ENCODE measurements at places on chromosomes 16 and 17.

DNA sequence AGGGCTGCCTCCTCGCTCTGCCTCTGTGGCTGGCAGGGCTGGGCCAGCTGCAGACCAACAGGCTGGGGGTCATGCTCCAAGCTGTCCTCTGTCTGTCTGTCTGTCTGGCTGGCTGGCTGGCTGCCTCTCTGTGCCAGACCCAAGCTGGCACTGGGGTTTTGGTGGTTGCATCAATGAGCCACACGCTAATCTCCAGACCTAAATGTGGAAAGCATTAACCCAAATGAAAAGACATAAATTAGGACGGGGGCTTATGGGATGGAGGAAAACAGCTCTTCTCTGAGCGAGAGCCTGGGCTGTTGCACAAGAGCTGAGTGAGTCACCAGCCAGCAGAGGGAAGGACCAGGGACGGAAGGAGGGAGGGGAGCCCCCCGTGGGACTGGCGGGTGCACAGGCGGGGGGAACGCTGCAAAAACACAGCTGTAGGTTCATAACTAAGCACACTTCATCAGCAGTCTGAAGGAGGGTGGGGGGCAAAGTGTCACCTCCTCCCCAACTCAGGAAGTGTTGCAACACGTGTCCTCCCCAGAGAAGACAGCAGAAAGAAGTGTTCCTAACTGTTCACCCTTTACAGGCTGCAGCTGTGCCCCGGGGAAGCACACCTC is 83.4 kb downstream of the GAS7 start:
- DNase-seq, result peak; percentile 70

DNA sequence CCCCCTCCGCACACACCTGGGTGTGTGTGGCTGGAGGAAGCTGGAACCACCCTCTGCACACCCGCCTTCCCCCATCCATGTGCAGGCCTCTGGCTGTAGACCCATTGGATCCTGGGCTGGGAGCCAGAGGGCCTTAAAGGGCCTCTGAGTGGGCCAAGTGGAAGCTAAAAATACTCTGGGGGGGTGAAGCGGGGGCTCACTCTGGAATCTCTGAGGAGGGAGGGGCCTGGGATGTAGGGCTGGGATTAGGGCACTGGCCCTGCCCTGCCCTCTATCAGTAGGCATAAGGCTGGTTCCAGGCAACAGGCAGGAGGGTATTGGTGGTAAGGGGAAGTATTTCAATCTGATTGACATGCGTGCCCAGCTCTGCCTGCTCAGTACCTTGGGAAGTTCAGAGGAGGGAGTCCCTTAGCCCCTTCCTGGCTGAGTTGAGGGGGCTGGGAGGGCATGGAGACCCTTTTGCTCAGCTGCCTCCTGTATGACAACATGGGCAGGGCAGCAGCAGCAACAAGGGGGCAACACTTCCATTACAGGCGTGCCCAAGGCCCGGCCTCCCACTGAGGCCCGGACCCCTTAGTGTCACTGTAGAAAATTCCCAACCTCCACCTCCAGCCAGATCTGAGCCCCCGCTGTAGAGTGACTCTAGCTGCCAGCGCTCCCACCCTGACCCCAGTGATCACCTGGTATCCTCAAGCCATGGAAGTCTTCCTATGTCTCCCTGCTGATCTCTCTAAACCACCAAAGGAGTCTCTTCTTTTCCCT is 5.2 kb downstream of the ITGA3 start:
- no peak for DNase-seq

DNA sequence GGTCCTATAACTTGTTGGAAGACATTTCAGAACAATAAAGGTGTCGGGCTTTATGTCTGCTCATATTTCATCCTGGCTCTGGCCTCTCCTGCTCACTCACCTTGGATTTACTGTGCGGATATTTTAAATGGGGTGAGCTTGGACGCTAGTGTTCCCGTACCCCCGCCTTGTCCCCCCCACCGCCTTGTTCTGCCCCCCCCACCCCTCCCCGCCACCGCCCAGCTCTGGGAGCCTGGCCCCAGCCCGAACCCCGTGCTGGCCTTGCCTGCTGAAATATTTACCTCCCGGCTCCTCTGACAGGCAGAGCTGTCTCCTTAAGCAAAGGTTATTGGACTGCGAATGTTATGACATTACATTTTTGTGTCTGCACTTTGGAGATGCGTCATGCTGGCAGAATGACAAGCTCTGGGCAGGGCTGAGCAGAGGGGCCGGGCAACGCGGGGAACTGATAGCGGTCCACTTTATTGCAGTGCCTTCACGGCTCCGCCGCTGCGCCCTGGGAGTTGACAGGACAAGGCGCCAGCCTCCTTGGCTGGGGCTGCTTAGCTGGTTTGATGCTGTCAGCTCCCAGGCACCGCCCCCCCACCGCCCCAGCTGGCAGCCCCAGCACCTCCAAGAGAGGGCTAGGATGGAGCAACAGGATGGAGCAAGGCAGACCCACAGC is 222.5 kb upstream of the GSE1 start:
- no peak for DNase-seq

GRCh38 chr17:42061646-42062487 is 11.5 kb upstream of the C17orf113 start:
- no peak for DNase-seq

GRCh38 chr17:30117675-30118081 is 1.1 kb downstream of the NSRP1 start:
- DNase-seq, result no peak

DNA sequence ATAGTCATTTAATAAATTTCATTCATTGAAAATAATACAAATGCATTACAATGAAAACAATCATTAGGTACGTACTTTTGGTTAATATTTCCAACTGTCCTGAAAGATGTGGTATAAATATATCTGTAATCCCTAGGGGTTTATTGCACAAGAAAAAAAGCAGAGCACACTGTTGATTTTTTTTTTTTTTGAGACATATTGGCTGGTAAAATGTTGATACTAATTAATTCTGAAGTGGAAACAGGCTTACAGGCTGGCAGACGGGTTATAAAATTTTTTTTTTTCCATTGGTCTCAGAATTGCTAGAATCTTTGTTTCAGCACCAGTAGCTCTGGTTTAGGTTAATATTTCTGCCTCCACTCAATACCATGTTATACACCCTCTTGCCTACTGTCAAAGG is 193.6 kb downstream of the MAP2K6 start:
- no peak for DNase-seq

GRCh38 chr16:85098565-85098964 is 13.7 kb downstream of the CIBAR2 start:
- no peak for DNase-seq

- DNase-seq, result no peak
Observed at GRCh38 chr16:81004646-81005353, 1.9 kb downstream of the CMC2 start.

DNA sequence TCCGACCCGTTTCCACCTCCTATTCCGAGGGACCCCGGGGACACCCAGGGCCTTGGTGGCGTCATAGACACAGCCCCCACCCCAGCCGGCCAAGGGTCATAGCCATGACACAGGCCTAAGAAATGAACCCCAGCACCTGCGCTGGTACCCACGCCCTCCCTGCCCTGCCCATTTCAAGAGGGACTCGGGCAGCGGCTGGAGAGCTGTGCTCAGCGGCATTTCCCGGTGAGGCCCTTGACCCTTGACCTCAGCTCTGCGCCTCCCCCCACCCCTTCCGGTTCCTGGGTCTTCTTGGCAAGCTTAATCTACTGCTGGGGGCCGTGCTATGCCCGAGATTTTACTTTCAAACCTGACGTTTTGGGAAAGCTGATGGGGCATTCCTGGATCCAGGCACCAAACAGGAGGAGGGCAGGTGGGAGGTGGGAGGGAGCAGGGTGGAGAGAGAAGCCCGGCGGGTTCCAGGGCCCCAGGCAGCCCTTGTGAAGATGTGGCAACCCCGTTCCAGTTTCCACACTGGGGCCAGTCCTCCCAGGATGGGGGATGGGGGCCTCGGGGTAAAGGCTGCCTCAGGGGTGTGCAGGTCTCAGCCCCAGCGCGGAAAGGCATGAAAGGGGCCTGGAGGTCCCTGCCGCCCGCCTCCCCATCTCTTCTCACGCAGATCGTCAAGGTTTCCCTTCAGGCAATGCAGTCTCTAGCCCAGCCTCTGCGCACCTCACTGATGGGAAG is at the start of gene SLC22A31:
TSS of gene SLC22A31 (minus strand) at position 414 of the 726 bp plus-strand sequence. CDS start at position 378, 36 bp downstream.
- DNase-seq, result no peak

DNA sequence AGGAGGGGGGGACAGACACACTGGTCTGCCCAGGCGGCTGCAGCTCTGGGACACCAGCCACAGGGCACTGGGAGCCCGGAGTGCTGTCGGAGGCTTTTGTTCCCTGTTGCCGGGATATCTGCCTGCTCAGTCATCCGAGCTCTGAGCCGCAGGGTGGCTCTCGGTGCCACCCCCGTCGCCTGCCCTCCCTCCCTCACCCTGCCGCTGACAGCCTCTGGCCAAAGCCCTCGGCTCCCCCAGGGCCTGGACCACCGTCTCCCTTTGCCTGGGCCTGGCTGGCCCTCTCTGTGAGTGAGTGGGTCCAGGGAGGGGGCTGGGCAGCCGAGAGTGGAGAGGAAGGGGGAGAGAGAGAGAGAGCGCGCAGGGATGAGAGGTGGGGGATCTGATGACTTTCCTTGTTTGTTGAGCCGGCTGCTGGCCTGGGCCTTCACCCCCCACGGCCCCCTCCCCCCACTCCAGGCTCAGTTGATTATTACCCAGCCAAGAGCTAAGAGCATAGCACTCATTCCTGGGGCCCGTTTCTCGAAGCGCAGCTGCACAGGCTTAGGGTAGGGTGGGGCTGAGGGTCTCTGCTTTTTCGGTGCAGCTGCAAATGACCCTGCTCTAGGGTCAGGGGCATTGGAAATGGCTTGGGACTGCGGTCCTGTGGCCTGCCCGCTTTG is 2.7 kb downstream of the FOXJ1 start:
- no peak for DNase-seq

GRCh38 chr17:1709971-1710806 is at the start of gene TLCD2:
TSS of gene TLCD2 (minus strand) at chr17:1710377. CDS start at chr17:1710242, 135 bp downstream.
- DNase-seq, result peak; percentile 71

GRCh38 chr16:83769397-83770008 is 38.3 kb upstream of the HSBP1 start:
- DNase-seq, result no peak

DNA sequence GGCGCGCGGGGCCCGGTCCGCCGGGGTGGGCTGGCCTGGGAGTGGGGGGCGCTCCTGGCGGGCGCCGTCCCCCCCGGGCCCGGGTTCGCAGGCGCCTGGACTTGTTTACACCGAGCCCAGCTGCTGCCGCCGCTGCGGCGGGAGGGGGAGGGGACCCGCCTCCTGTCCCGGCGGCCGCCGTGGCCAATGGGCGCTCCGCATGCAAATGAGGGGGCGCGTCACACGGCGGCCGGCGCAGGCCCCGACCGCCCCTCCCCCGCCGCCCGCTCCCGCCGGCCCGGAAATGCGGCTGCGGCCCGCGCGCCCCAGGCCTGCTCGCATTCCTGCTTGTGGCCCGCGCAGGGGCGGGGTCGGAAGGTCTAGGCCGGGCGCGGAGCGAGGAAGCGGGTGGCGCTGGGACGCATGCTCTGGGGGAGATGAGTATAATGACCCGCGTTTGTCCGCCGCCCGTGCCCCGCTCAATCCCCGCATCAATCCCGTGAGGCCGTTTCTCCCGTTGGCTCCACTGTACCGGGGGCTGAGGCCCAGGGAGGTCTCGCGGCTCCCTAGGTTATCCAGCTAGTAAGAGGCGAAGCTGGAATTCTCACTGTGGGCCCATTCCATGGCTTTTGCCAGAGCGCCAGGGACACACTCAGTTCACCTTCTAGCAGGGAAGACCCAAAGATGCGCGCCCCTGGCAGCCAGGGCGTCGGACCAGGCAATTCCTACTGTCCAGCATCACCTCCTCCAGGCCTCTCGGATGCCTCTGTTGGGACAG is at the start of gene YPEL3:
TSS of gene YPEL3 (minus strand) at position 109 of the 757 bp plus-strand sequence. CDS start 731 bp downstream, outside the sequence.
- DNase-seq, result peak; percentile 96

Data from activated effector memory CD4-positive, alpha-beta T cell treated with anti-CD3 and anti-CD28 coated beads, Interleukin-2, amount 50 U/mL, for 16 hours (primary cell).